Thoracic aorta (tissue), 2 donors: ENCODE measurements at places on chromosomes 3 and 15. TPM values are rescaled to one million over a fixed set of nuclear protein-coding genes. Genes with fewer than 3 reads are reported as not detected.

Gene MYL3
- total RNA-seq, result 1.5 TPM

Gene ITGA11
- 246 TPM for total RNA-seq

Gene OXSR1
- 31.0 TPM for total RNA-seq

Gene PAK6
- 0.68 TPM for total RNA-seq

Gene ACP3
- 5.6 TPM for total RNA-seq

Gene GPR156
- 0.35 TPM for total RNA-seq
